NCI-H187 (cell line): ENCODE measurements at places on chromosomes 13 and 19.

GRCh38 chr19:47186446-47187334 is 44.3 kb downstream of the BBC3 start:
- no peak for DNase-seq

DNA sequence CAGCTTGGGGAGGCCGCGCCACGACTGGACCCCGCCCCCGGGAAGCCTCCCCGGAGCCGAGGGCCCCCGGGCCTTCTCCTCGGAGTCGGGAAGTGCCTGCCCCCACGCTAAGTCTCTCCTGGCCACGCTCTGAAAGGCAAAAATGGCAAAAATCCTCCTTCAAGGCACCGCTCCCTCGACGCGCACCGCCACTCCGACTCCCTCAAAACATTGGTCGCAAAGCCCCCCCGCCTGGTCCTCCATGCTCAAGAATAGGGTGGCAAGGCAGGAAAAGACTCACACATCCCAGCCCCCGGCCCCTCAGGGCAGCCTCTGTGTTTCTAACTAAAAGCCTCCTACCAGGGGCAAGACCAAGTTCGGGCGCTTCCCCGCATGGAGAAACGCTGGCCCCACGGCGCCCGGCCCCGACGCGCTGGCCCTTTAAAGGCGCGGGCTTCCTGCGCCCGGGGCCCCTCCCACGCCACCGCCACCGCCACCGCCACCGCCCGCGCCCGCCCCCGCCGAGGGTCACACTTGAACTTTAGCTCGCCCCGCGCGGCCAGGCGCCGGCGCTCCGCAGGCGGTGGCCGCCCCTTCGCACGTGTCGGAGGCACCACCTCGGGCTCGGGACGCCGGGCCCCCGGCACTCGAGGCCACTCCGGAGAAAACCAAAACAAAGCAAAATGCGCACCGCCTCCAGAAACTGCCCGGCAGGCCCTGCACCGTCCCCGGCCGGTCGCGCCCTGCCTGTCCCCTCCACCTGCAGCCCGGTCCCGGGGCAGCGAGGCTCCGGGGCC is 1.9 kb downstream of the FOXO1 start:
- DNase-seq, result no peak

DNA sequence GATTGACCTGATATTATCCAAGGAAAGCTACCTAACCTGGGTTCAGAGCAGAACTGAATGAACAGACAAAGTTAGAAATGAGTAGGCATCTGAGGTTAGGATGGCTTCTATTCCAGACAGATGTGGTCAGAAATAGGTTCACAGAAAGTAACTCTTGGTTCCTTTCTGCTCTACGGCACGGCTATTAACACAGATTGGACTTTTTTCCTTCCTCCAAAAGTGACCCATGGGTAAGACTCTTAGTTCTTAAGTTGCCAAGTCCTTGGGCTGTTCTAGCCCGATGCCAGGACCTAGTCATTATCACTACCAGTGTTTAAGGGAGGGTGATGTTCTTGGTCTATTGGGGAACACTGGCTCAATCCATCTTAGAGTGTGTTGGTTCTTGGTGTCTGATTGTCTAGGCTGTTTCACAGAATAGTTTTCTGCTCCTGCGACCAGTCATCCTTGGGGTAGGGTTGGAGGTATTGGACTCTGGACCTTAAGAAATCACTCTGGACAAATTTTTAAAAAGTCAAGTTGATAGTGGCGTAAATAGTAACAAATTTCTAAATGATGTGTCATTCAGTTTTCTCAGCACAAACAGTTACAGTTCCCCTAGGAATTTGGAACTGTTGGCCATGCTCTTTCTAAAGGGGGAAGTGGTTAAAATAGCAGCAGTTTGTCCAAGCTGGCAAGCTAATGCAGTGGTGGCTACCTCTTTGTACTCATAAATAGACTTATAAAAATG is 60.1 kb upstream of the MYCBP2 start:
- no peak for DNase-seq

DNA sequence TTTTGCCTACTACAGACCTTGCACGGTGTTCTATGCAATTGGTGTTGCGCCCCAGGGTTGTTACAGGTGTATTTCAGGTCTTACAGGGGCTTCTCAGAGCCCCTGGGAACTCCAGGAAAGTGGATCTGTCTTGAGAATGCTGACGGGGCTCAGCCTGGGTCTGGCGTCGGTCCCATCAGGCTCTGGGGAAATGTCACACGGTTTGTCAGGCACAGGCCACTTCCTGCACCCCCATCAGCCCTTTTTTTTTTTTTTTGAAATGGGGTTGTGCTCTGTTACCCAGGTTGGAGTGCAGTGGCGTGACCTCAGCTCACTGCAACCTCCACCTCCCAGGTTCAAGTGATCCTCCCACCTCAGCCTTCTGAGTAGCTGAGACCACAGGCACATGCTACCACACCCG is 13.2 kb downstream of the CLEC4G start:
- no peak for DNase-seq

DNA sequence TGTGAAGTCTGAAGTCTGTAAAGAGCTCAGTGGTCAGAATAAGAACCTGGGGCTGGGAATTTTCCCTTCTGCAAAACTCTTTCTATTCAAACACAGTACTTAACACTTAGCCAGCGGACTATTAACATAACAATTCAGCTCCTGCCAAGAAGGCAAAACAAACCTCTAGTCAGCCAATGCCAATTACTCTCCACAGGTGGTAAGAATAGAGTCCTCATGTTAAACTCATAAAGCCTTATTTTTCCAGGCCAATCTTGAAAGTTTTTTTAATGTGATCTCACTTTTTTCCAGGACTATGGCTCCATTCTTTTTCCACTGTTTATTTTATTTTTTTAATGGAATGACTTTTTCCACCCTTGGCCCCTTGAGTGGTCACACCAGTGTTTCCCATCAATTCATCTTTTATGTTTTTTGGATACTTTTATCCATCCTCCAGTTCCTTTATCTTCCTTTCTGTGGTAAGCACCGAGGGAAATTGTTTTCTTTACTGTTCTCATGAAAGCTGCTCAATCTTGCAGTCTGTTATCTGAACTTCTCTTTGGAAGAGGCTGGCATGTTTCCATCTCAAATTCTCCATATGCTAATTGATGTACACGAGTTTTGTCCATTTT is 217.3 kb downstream of the LHFPL6 start:
- DNase-seq, result no peak
